ENCODE measurements at places on chromosomes 12 and 14. TPM values are rescaled to one million over a fixed set of nuclear protein-coding genes. Genes with fewer than 3 reads are reported as not detected.

The GPR132 gene
- 0.76 TPM for polyA plus RNA-seq

The LHX5 gene
- 0.43 TPM for polyA plus RNA-seq

The P2RX7 gene
- 0.60 TPM for polyA plus RNA-seq

The SDR9C7 gene
- polyA plus RNA-seq: not detected

The KCTD10 gene
- polyA plus RNA-seq: 12.1 TPM

The UNC79 gene
- 0.10 TPM for polyA plus RNA-seq

The ACVR1B gene
- 8.3 TPM for polyA plus RNA-seq

The TRIM9 gene
- 0.70 TPM for polyA plus RNA-seq

The CABP1 gene
- 2.0 TPM for polyA plus RNA-seq

The ERO1A gene
- polyA plus RNA-seq: 33.4 TPM

The SRP54 gene
- polyA plus RNA-seq: 32.8 TPM

The NRDE2 gene
- polyA plus RNA-seq: 7.3 TPM

The KITLG gene
- polyA plus RNA-seq: 10.8 TPM

The NINJ2 gene
- 2.0 TPM for polyA plus RNA-seq

The RGS6 gene
- polyA plus RNA-seq: 0.73 TPM

The FOXG1 gene
- not detected for polyA plus RNA-seq

The ANKRD33 gene
- not detected for polyA plus RNA-seq

The TMCC3 gene
- polyA plus RNA-seq: 2.1 TPM

The TAS2R7 gene
- polyA plus RNA-seq: not detected

The RTL1 gene
- polyA plus RNA-seq: not detected

The GPR65 gene
- 0.48 TPM for polyA plus RNA-seq

The SVOP gene
- 0.19 TPM for polyA plus RNA-seq

The IAPP gene
- polyA plus RNA-seq: 0.15 TPM

The KRT78 gene
- 98.0 TPM for polyA plus RNA-seq

The TMEM260 gene
- 2.9 TPM for polyA plus RNA-seq

The SCN8A gene
- 0.08 TPM for polyA plus RNA-seq

The IL22 gene
- polyA plus RNA-seq: 0.15 TPM

The TOMM20L gene
- not detected for polyA plus RNA-seq

The CHMP4A gene
- polyA plus RNA-seq: 66.5 TPM

The TTC6 gene
- 8.5 TPM for polyA plus RNA-seq

The ISM2 gene
- polyA plus RNA-seq: not detected

Data from stomach (tissue), 19 donors.